Bone marrow (tissue), 2 donors: ENCODE measurements at places on chromosomes 2 and 18.

- no peak for DNase-seq
These were observed 50.3 kb downstream of the SERPINB8 start for GRCh38 chr18:64019922-64020756.

DNA sequence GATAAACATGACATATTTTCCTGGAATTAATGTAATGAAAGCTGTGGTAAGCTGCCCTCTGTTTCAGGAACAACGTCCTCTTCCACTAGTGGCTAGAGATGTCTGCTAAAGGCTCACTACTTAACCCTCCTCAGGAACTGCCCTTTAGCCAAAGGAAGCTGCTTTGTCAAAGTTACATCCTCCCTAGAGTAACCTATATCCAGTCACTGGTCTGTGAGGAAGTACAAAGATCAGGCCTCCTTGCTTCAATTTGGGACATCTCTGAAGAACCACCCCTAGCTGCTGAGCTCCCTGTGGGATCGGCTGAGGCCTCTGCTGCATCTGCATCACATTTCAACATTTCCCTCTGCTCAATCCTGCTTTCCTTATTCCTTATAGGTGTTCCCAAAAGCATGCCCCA is 107.8 kb downstream of the PRELID3A start:
- no peak for DNase-seq

DNA sequence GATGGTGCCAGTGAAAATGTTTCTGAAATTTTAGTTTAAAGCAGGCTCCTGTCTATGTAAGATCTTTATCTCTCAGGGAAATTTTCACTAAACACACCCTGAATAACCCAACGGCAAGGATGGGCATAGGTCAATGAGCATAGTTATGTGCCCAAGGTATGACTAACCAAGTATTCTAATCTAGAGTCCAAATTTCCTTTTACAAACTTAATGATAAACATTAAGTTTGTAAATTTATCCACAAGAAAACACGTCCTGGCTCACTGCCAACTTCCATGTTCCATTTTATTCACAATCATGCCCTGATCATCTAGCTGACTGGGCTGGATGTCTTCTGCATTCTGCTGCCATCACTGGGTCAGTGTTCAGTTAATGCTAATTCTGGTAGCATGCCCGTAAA is 151.2 kb downstream of the SRBD1 start:
- DNase-seq: no peak

- no peak for DNase-seq
These were observed 242.4 kb upstream of the TANK start for GRCh38 chr2:160917850-160918249.

DNA sequence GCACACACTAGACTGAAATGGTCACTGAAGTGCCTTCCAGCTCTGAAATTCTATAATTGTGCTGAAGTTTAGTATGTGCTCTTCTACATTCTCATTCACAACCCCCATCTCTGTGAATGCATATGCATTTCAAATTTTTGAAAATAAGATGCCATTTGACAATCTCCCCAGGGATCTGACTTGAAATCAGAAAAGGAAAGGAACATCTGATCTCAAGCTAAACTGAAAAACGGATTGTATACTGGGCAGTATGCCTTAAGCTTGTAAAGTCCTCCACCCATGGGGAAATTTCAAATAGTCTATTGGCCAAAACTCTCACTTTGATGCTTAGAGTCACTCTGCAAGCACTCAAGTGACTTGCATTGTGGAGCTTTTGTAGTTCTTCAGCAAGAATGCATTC is 22.9 kb downstream of the FAP start:
- DNase-seq: no peak

DNA sequence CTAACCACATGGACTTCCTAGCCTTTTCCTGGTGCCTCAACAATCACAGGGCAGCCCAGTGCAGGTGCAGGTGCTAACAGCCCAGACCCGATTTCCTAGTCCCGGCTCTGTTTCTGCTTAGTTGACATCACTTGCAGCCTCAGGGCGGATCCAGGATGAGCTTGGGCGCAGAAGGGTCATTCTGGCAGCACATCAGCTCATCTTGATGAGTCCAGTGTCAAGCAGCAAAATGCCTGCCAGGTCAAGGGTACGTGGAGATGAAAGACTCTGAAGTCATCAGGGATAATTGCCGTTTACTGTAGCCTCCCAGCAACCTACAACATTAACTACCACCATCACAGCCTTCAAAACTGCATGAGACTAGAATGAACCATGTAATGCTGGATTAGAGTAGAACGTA is 39.4 kb upstream of the EFHD1 start:
- DNase-seq: no peak
